Stomach (tissue), 19 donors: ENCODE measurements at places on chromosomes 2 and 18. TPM values are rescaled to one million over a fixed set of nuclear protein-coding genes. Genes with fewer than 3 reads are reported as not detected.

MOGAT1 gene
- not detected for total RNA-seq

GCG gene
- total RNA-seq: not detected

PID1 gene
- total RNA-seq: 17.7 TPM

CNGA3 gene
- 1.1 TPM for total RNA-seq

REG1B gene
- total RNA-seq: not detected

MC4R gene
- not detected for total RNA-seq

TMEM37 gene
- total RNA-seq: 21.9 TPM

TUBA3E gene
- total RNA-seq: not detected

SIX2 gene
- 2.6 TPM for total RNA-seq

CERS6 gene
- 68.3 TPM for total RNA-seq

NPHP1 gene
- 5.5 TPM for total RNA-seq

SRD5A2 gene
- total RNA-seq: 0.18 TPM

NT5DC4 gene
- not detected for total RNA-seq

SERPINB5 gene
- 3.9 TPM for total RNA-seq

SLC16A14 gene
- total RNA-seq: 0.45 TPM

CLEC4F gene
- not detected for total RNA-seq

ANKRD62 gene
- not detected for total RNA-seq

TMEM237 gene
- 17.5 TPM for total RNA-seq

ZNF516 gene
- total RNA-seq: 23.3 TPM

MYO5B gene
- 224 TPM for total RNA-seq

CCDC74B gene
- not detected for total RNA-seq

TUBA4A gene
- 18.7 TPM for total RNA-seq

ZSCAN30 gene
- total RNA-seq: 9.8 TPM

MEP1B gene
- not detected for total RNA-seq

COL4A3 gene
- total RNA-seq: 1.3 TPM

KIF1A gene
- total RNA-seq: 4.4 TPM

BOK gene
- total RNA-seq: 73.6 TPM

KCNG3 gene
- total RNA-seq: not detected

LRRTM1 gene
- not detected for total RNA-seq

ARHGAP25 gene
- 14.6 TPM for total RNA-seq

CNNM4 gene
- total RNA-seq: 6.2 TPM

GIGYF2 gene
- total RNA-seq: 81.7 TPM

HOXD9 gene
- total RNA-seq: not detected

CREB1 gene
- total RNA-seq: 42.4 TPM

CRYBA2 gene
- not detected for total RNA-seq

CYS1 gene
- 3.9 TPM for total RNA-seq

GPAT2 gene
- total RNA-seq: 2.6 TPM

ANO7 gene
- total RNA-seq: 98.7 TPM

RAD51AP2 gene
- total RNA-seq: 0.55 TPM

POTEC gene
- not detected for total RNA-seq

VIT gene
- total RNA-seq: 9.1 TPM

EFR3B gene
- 2.3 TPM for total RNA-seq

CARF gene
- total RNA-seq: 23.9 TPM

ABCG5 gene
- not detected for total RNA-seq

ARHGAP15 gene
- total RNA-seq: 6.8 TPM

DNAH6 gene
- 0.29 TPM for total RNA-seq
